ENCODE measurements at places on chromosomes 7 and 10.

- no peaks in the 10 kb centered on the region for H3K36me3 ChIP-seq
- peaks cover 5% of the 10 kb centered on the region for H3K4me1 ChIP-seq
- H3K4me3 ChIP-seq = no peak overlapping the region
Measured at GRCh38 chr10:96292971-96293920, 11.0 kb upstream of the DNTT start.

GRCh38 chr10:28806488-28806941 lies 129.2 kb downstream of the BAMBI start:
- peaks cover 3% of the 10 kb centered on the region for H3K4me1 ChIP-seq
- peaks cover 63% of the 10 kb centered on the region for H3K27me3 ChIP-seq
- no peak for DNase-seq
- H3K4me3 ChIP-seq = no peak overlapping the region
- H3K27ac ChIP-seq = no peak overlapping the region

DNA sequence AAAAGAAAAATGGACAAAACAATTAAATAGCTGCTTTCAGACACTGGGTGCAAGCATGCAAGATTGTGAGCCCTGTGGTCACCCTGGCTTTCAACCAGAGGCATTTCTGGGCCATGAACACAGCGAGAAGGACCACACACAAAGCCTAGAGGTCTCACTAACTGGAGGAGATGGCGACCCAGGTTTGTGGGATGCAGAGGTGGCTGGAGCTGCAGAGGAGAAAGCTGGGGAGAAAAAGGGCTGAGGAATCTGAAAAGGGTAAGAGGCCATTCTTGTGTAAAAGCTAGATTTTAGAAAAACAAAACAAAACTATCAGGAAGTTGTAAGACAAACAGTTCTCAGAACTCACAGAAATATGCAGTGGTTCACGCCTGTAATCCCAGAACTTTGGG lies 30.1 kb upstream of the PTPRN2 start:
- H3K4me3 ChIP-seq = no peak overlapping the region
- H3K27ac ChIP-seq = no peak overlapping the region
- peaks cover 10% of the 10 kb centered on the region for H3K4me1 ChIP-seq
- no peaks in the 10 kb centered on the region for H3K27me3 ChIP-seq
- no peaks in the 10 kb centered on the region for H3K36me3 ChIP-seq

DNA sequence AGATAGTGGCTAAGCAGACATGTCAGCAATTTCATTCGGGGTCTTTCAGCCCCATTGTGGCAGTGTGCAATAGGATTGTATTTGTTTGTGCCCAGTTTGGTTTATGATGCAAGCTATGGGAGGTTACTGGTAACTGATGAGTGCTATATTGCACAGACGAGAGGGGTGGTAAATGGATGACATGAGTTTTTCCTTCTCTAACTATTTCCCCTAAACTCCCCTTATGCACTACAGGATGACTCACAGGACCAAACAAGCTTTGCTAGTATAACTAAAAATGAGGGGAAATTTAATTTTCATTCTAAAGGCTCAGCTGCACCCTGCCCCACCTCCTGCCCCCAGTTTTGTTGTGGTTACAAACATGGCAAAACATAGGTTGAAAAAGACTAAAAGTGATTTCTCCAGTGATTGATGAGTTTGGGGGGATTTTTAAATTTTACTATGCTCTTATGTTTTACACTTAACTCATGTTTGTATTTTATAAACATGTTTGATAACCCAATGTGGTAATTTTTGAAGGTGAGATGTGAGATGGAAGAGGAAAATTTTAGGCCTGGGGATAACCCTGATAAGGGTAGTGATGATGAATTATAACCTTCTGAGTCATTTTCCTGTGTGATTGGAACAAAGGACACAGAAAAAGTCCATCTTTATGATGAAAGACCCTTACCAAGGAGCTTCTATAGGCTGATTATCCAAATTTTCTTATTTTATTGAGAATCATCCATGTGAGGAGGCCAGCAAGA lies 60.8 kb upstream of the NAMPT start:
- peaks cover 6% of the 10 kb centered on the region for H3K36me3 ChIP-seq
- peak overlapping the region; percentile 90 for H3K27ac ChIP-seq
- no peak for DNase-seq
- H3K4me3 ChIP-seq = peak overlapping the region; percentile 13
- H3K27me3 ChIP-seq = no peaks in the 10 kb centered on the region
- peaks cover 16% of the 10 kb centered on the region for H3K4me1 ChIP-seq

DNA sequence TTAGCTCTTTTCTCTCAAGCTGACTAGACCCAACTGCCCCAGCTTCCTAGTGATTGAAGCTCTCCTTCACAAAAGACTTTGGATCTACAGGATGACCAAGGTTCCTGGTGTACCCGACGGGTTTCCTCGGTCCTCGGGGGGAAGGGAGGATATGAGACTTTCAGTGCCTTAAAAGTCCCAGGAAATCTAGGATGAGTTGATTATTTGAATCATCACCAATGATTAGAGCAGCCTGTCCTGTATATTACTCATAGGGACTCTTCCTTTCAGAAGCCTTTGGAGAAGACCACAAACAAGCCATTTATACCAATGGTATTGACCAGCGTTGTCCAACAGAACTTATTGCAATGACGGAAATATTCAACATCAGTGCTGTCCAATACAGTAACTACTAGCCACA lies 6.1 kb upstream of the ACTA2 start:
- no peak overlapping the region for H3K27ac ChIP-seq
- DNase-seq = no peak

DNA sequence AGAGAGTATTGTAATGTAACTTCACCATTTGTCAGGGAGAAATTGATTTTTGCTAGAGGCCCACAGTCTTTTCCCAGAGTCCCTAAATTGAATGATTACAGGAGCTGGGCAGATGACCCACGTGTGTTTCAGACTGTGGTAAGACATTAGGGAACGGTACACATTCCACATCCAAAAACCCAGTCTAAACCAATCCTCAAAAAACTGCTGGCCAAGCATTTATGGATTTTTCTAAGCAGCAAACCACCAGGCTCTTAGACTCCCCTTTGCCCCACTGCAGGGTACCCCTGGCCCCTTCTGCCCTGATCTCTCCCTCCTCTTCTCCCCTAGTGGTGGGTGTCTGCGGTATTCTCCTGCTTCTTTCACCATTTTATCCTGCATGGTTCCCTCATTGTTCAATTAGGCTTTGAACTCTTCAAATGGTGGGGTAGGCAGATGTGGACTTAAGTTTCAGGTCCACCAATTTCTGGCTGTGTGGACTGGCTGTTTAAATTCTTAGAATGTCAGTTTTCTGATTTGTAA lies 135.5 kb upstream of the SORCS3 start:
- no peak overlapping the region for H3K4me3 ChIP-seq
- no peaks in the 10 kb centered on the region for H3K36me3 ChIP-seq
- no peak overlapping the region for H3K27ac ChIP-seq
- H3K27me3 ChIP-seq = peaks cover 78% of the 10 kb centered on the region

DNA sequence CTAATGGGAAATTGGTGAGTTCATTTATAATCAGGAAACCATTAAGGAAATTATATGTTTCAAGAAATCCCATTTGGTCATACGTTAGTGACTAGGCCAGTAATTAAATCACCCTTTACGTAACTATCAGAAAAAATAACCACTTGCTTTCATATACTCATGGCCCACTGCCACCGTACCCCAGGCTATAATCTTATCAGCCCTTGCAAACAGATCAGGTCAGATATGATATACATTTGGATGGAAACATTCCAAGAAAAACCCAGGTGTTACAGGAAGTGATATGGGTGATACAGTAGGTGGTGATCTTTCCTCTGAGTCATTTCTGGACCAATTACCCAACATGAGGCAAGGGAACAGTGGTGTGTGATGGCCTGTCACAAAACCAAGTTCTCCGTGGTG lies 481.0 kb upstream of the SEMA3A start:
- H3K27ac ChIP-seq = no peak overlapping the region
- no peak overlapping the region for H3K4me3 ChIP-seq
- no peaks in the 10 kb centered on the region for H3K27me3 ChIP-seq
- no peak for DNase-seq
- no peaks in the 10 kb centered on the region for H3K4me1 ChIP-seq

DNA sequence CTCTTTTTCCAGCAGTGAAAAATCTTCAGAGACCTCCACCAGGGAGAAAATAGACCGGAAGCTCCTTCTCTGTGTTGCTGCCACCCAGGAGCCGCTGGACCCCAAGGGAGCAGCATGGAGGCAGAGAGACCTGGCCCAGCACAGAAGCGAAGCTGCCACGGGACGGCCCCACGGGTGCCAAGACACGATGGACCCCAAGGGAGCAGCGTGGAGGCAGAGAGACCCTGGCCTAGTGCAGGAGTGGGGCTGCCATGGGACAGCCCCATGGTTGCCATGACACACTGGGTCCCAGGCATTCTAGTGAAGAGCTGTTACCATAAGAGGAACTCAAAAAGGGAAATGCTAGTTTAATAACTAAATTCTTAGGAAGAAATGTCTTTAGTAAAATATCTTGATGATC lies 186.3 kb downstream of the PTPRN2 start:
- H3K4me1 ChIP-seq = no peaks in the 10 kb centered on the region
- no peak overlapping the region for H3K4me3 ChIP-seq
- no peaks in the 10 kb centered on the region for H3K36me3 ChIP-seq

GRCh38 chr10:35462491-35462934 lies 126.2 kb downstream of the CCNY start:
- H3K36me3 ChIP-seq = no peaks in the 10 kb centered on the region
- no peak overlapping the region for H3K27ac ChIP-seq
- no peak for DNase-seq
- peak overlapping the region; percentile 63 for H3K4me3 ChIP-seq
- peaks cover 48% of the 10 kb centered on the region for H3K4me1 ChIP-seq
- H3K27me3 ChIP-seq = no peaks in the 10 kb centered on the region

- H3K4me3 ChIP-seq = no peak overlapping the region
- H3K27ac ChIP-seq = no peak overlapping the region
- H3K4me1 ChIP-seq = no peaks in the 10 kb centered on the region
- no peak for DNase-seq
- H3K36me3 ChIP-seq = no peaks in the 10 kb centered on the region
- H3K27me3 ChIP-seq = no peaks in the 10 kb centered on the region
Measured at GRCh38 chr7:153616711-153617325, 435.4 kb upstream of the DPP6 start.

DNA sequence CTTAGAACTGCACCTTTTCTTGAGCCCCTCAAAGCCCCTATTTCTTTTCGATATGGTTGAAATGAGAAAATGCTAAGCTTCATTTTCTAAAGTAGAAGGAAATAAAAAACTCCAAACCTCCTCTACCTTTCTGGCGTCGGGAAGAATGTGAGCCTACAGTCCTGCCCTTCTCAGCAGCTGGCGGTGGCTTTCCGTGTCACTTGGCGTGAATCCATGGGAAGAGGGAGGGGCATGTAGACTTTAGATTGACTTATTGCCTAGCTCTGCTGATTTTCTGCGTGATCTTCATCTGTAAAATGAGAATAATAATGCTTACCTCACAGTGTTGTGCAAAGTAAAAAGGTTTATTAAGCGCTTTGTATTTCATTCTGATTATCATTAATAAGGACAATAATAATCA lies 35.0 kb downstream of the PRR15 start:
- H3K4me1 ChIP-seq = no peaks in the 10 kb centered on the region
- H3K4me3 ChIP-seq = no peak overlapping the region
- H3K27ac ChIP-seq = no peak overlapping the region
- H3K36me3 ChIP-seq = no peaks in the 10 kb centered on the region

GRCh38 chr7:1691601-1692514 lies 21.8 kb downstream of the ELFN1 start:
- H3K27me3 ChIP-seq = peaks cover 3% of the 10 kb centered on the region
- H3K4me1 ChIP-seq = peaks cover 2% of the 10 kb centered on the region
- H3K4me3 ChIP-seq = no peak overlapping the region
- DNase-seq = no peak

DNA sequence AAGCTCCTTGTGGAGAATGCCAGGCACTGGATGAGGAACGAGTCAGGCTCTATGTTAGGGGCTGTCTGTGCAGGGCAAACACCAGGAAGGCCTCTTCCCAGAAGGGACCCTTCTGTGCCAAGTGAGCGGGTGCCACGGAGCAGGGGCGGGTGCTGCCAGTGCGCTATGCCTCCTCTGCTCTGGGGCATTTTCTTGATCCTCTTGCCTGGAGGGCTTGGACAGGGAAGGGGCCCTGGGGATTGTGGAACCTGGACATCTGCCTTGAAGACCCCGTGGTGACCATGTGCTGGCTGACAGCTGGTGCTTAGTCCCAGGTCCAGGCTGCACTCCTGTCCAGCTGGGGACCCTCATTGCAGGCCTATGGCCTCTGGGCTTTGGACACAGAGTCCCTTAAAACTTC lies 15.4 kb upstream of the TBRG4 start:
- H3K4me3 ChIP-seq = no peak overlapping the region
- peaks cover 17% of the 10 kb centered on the region for H3K4me1 ChIP-seq
- no peak for DNase-seq

DNA sequence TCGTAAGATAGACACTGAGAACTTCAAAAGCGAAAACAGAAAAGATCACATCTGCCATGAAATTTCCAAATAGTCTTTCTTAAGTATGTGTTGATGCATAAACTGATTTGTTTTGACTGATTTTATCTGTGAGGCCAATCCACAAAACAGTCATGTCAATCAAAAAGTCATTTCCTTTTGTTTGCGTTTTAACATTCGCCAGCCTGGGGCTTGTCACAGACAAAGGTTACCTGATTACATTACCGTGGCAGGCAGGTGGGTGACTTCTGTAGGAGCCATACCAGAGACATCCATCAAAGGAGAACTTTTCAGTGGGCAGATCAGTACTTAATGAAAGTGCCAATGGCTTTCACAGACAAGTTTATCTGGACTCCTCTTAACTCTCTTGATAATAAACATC lies 45.5 kb upstream of the BET1 start:
- peaks cover 49% of the 10 kb centered on the region for H3K27me3 ChIP-seq
- peaks cover 2% of the 10 kb centered on the region for H3K4me1 ChIP-seq
- no peak overlapping the region for H3K4me3 ChIP-seq
- DNase-seq = no peak
- no peaks in the 10 kb centered on the region for H3K36me3 ChIP-seq

- H3K27me3 ChIP-seq = no peaks in the 10 kb centered on the region
- peak; percentile 85 for DNase-seq
- H3K27ac ChIP-seq = peak overlapping the region; percentile 65
- H3K36me3 ChIP-seq = no peaks in the 10 kb centered on the region
Measured at GRCh38 chr10:73940634-73941221, 29.8 kb downstream of the PLAU start.

DNA sequence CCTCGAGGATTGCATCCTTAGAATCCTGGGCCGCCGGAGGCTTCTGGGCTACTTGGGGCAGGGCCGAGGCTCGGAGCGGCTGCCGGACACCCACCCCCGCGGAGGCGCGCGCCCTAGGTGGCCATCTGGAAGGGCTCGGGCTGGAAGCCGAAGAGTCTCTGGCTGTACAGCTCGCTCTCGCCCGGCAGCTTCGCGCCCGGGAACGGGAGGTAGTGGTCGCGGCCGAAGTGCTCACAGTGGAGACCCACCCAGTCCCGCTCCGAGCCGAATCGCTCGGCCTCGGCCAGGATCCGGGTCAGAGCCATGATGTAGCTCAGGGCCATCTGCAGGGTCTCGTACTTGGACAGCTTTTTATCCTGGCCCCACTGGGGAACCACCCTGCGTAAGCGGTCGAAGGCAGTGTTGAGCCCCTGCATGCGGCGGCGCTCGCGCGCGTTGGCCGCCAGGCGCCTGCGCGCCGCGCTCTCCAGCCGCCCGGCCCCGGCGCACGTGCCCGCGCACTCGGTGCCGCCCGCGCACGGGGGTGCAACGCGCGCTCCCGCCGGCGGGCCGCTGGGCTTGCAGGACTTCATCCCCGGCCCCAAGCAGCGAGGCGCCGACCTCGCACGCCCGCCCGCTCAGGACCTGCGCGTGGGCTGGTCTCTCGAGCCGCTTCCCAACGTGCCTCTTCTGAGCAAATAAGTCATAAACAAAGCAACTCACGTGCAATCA lies 652 bp downstream of the ATOH7 start:
- H3K4me3 ChIP-seq = peak overlapping the region; percentile 81
- no peak for DNase-seq
- H3K27ac ChIP-seq = no peak overlapping the region

All from T-helper 17 cell (primary cell).